ENCODE measurements at places on chromosomes 5 and 9. TPM values are rescaled to one million over a fixed set of nuclear protein-coding genes. Genes with fewer than 3 reads are reported as not detected.

Gene PTCD2
- total RNA-seq, result 17.3 TPM

Gene HSPB3
- total RNA-seq, result 2.4 TPM

Gene SFXN1
- 202 TPM for total RNA-seq

Gene ANKRD31
- total RNA-seq, result not detected

Gene ATG12
- 164 TPM for total RNA-seq

Gene GABRG2
- total RNA-seq, result 3.4 TPM

Gene SCGB3A1
- total RNA-seq, result not detected

Gene MYMK
- total RNA-seq, result not detected

Gene CDC20B
- 0.07 TPM for total RNA-seq

Gene TMC1
- not detected for total RNA-seq

Gene ROR2
- not detected for total RNA-seq

Gene FBP2
- not detected for total RNA-seq

Gene ELOVL7
- 8.2 TPM for total RNA-seq

Gene TMOD1
- total RNA-seq, result 0.81 TPM

Gene CYLC2
- not detected for total RNA-seq
